ENCODE measurements at places on chromosomes 5 and 9.

DNA sequence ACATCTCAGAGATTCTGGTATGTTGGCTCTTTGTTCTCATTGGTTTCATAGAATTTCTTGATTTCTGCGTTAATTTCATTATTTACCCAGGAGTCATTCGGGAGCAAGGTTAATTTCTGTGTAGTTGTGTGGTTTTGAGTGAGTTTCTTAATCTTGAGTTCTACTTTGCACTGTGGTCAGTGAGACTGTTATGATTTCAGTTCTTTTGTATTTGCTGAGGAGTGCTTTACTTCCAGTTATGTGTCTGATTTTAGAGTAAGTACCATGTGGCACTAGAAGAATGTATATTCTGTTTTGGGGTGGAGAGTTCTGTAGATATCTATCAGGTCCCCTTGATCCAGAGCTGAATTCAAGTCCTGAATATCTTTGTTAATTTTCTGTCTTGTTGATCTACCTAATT is 12.2 kb downstream of the RANBP17 start:
- DNase-seq: no peak

GRCh38 chr9:7906783-7907550 is 107.4 kb upstream of the DMAC1 start:
- DNase-seq: no peak

DNA sequence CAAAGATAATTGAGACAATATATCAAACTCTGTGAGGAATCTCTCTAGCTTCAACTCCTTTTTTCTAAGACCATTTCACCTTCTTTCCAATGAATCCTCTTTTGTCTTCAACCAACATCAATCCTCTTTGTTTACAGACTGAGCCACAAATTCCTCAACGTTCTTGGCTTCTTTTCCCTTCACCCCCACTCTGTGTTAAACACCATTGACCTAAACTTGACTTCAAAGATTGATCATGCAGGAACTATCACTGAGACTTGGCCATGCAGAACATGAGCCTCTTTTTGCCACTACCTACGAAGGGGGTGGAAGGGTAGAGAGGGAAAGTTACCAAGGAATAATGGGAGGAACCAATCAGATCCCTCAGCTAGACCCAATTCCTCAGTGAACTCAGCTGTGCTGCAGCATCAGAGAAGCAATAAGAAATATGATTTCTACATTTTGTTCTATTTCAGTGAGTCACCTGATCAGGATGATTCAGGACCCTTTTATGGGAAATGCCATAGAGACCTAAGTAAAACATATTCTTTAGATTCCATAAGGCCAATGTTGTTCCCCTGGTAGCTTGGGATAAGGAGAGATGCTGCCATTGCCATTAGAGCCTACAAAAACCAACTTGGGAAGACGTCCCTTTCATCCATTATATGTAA is 187.7 kb upstream of the RGMB start:
- no peak for DNase-seq

- no peak for DNase-seq
Measured at GRCh38 chr9:16425562-16426231, 444.8 kb downstream of the BNC2 start.

- no peak for DNase-seq
Measured at GRCh38 chr9:77945798-77946197, 85.8 kb downstream of the GNAQ start.
